Amniotic stem cell (primary cell): ENCODE measurements at places on chromosomes 2 and 18.

DNA sequence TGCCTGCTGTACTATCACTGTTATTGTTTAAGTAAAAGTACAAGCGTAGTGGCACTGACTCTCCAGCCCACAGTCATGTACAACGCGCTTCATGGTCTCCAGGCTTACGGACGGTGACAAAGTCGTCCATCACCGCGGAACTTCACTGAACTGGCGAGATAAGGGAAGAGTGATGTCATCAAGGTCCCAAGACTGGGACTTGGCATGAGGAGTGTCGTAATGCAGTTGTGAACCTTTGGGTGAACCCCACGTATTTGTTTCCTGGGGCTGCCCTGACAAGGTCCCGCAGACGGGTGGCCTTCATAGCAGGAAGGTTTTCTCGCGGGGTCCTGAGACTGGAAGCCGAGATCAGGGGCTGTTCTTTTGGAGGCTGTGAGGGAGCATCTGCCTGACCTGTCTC lies 17.3 kb downstream of the NFATC1 start:
- no peak for DNase-seq

GRCh38 chr2:223909001-223909741 lies 36.0 kb downstream of the WDFY1 start:
- no peak for DNase-seq

DNA sequence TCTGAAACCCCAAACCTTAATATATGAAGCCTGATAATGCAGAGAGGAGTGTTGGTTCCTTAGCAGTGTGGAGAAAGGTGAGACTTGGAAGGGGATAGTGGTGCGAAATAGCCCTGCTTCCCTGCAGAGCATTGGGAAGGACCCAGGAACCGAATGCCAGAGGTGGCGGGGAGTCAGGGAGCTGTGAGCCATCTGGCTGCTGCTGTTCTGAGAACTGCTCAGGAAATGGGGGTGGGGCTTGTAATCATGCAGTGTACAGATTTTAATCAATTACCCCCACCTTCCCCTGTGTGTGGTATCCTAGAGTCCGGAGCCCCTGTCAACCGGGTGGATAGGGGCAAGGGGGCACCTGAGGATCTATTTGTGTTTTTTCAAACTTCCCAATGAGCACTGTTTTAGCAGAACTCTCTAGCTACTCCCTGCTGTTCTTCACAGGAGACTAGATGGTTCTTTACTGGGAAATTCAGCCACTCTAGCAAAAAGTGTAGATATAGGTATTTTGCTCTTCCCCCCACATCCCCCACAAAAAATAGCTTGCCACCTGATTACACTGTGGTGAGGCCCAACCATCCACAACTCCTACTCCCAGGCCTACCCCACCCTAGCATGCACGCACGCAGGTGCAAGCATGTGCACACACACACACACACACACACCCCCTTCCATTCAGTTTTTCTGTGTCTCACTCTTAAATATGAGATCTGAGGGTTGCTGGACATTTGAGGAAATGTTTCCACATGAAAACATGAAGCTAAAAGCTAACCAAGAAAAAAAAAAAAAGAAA lies 30.1 kb upstream of the MBOAT2 start:
- no peak for DNase-seq

DNA sequence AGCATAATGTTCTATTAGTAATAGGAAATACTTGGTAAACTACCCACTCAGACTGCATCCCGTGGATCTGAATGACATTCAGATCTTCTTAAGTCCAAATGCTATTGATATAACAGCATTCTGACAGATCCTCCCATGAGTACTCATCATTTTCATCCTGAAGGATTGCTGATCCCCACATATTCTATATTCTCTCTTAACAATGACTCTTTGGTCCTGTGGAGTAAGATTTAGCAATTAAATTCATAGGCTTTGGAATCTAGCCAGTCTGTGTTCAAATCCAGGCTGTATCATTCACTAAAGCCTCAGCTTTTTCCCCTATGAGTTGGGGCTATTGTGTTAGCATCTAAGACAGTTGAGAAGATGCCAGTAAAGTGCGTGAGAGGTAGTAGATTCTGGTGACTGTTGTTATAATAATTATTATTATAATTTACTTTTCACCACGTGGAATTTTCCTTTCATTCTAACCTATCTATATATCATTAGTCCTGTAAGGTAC lies 591.3 kb upstream of the SYT4 start:
- DNase-seq: no peak

GRCh38 chr2:201568217-201568820 lies 75.0 kb downstream of the TMEM237 start:
- DNase-seq: no peak

DNA sequence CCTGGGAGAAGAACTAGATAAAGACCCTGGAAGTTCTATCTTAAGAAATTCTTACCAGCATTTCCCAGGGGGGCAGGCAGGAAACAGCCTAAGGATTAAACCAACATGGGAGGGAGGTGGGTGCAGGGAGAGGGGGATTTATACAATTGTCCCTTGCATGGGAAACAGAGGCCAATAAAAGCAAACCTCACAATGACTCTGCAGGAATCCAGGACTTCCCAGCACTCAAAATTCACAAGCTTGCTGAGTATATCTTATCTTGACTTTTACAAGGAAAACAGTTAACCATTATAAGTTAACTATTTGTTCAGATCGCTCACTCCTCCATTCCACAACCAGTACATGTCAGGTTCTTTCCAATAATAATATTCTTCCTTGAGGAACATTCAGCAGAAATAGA lies 241.3 kb downstream of the MREG start:
- DNase-seq: no peak

- no peak for DNase-seq
These were observed 264.1 kb upstream of the THUMPD2 start for GRCh38 chr2:40043191-40043590.

DNA sequence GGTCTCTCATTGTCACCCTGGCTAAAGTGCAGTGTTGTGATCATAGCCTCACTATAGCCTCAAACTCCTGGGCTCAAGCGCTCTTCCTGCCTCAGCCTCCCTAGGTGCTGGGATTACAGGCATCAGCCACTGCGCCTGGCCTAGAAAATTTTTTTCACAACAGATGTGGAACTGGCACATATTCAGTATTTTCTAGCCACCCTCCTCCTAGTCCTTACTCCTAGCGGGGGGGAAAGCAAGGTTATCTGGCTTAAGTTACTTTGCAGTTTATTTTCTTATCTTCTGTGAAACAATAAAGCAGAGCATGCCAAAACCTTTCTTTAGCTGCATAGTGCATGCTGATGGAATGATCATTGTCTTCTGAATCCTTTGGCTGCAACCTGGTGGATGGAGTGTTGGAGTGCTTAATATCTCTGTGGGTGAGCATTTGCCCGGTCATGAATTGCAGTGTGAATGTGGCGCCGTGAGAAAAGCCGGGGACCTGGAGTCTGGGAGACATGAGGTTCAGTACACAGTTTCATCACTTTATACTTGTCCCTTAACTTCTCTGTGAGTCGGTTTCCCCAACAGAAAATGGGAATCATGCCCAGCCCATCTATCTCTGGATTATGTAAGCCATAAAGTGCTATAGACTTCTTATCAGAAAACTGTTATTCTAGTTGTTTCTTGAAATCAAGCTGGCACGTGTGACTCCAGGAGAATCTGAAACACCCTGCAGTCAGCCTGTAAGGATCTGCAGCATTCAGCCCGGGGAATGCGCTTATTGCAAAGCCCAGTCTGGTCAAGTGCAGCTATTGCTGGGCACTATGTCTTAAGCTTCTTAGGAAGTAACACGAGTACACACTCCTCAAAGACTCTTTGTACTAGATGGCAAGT lies 38.2 kb upstream of the MAP3K20 start:
- DNase-seq: no peak

- DNase-seq: no peak
These were observed 323.0 kb downstream of the TSN start for GRCh38 chr2:122078451-122078850.

- DNase-seq: no peak
These were observed 6.1 kb downstream of the SOS1 start for GRCh38 chr2:39114771-39115170.

GRCh38 chr18:11736656-11737055 lies 47.6 kb downstream of the GNAL start:
- DNase-seq: no peak

DNA sequence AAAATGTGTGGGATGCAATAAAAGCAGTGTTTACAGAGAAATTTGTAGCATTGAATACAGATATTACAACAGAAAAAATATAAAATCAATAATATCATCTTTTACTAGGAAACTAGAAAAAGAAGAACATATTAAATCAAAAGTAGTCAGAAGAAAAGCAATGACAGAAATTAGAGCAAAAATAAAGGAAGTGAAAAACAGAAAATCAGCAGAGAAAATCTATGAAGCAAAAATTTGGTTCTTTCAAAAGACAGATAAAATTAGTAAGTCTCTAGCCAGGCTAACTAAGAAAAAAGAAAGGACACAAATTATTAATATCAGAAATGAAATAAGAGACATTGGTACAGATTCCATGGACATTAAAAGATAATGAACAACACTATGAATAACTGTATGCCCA lies 212.0 kb upstream of the MGAT5 start:
- DNase-seq: no peak

DNA sequence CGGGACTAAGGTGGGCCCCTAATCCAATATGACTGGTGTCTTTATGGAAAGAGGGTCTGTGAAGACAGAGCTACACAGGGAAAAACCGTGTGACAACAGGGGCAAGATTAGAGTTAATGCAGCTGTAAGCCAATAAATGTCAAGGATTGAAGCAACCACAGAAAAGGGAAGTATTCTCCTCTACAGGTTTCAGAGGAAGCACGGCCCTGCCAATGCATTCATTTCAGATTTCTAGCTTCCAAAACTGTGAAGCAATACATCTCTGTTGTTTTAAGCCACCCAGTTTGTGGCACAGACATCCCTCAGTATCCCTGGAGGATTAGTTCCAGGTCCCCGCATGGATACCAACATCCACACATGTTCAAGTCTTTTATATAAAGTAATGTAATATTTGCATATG lies 48.8 kb downstream of the SPP2 start:
- no peak for DNase-seq

DNA sequence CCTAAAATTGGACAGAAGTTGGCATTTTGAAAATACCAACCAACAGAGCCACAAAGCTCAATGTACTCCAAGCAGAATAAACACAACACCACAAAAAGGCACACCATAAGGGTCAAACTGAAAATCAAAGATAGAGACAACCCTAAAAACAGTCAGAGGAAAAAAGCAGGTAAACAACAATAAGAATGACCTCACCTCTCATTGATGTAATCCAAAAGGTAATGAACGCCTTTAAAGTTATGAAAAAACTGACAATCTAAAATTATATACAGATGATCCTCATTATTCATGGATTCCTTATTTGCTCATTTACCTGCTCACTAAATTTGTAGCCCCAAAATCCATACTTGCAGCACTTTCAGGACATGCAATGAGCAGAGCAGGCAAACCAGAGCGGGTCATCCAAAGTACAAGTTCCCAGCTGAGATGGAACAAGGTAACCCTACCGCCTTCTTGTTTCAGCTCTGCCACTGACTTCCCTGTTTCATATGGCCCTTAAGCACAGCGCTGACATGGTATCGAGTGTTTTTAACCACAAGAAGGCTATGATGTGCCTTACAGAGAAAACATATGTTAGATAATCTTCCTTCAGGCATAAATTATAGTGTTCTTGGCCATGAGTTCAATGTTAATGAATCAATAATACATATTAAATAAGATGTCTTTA lies 17.0 kb downstream of the RTN4 start:
- DNase-seq: no peak

DNA sequence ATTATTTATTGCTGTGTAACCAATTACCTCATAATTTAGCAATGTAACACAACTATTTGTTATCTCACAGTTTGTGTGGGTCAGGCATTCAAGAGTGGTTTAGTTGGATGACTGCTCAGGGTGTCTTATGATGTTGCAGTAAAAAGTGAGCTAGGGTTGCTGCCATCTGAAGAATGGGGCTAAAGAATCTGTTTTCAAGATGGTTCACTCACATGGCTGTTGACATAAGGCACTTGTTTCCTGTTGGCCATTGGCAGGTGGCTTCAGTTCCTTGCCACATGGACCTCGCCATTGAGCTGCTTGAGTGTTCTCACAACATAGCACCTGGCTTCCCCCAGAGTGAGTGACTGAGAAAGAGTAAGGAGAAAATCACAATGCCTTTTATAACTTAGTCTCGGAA lies 123.2 kb downstream of the TMEM17 start:
- DNase-seq: no peak

DNA sequence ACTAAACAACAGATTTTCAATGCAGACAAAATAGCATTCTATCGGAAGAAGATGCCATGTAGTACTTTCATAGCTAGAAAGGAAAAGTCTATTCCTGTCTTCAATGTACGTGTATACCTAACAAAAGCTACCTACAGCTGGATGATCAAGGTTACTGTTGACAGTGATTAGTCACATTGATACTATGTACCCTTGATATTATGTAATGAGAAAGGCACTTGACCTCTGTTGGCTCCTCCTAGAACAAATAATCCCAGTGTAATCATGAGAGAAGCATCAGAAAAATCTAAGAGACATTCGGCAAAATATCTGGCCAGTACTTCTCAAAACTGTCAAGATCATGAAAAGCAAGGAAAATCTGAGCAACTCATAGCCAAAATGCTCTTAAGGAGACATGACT lies 44.4 kb upstream of the LRRTM4 start:
- no peak for DNase-seq

DNA sequence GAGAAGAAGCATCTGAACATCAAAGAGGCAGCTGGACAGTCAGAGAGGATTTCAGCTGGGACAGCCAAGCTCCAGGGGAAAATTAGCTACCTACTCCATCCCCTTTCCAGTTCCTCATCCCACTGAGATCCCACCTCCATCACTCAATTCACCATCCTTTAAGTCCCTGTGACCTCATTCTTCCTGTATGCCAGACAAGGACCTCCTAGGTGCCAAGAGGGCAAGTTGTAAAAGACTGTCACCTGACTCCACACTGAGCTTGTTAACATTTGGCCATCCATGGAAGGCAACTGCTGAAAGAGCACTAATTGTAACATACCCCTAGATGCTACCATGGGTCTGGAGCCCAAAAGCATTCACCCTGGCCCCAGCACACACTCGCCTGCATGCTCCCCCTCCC lies 97.8 kb downstream of the KYNU start:
- no peak for DNase-seq

- DNase-seq: no peak
These were observed 145.1 kb downstream of the B3GNT2 start for GRCh38 chr2:62340994-62341484.

DNA sequence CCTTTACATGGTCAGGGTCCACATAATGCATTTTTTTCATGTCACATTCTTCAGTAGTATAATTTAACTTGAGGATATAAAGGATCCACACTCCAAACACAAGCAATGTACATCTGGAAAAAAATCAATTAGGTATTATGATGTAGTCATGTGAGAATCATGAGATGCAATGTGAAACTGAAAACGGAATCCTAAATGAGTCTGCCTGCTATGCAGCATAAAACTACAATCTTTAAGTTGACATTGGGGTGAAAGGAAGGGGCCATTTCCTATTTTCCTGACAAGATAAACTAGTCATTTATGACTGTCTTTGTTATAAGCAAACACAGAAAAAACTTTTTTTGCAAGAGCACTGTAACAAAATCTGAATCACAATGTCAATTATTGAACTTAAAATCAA lies 27.6 kb downstream of the ST3GAL5 start:
- DNase-seq: no peak
